Endodermal cell (in vitro differentiated cells): ENCODE measurements at places on chromosomes 7 and 10. TPM values are rescaled to one million over a fixed set of nuclear protein-coding genes. Genes with fewer than 3 reads are reported as not detected.

The UMAD1 gene
- total RNA-seq = 9.7 and 10.1 TPM in 2 replicates

The MYH16 gene
- total RNA-seq = not detected in 2 replicates

The DUS4L gene
- 11.6 and 13.2 TPM in 2 replicates for total RNA-seq

The MET gene
- total RNA-seq = 7.3 and 8.3 TPM in 2 replicates

The SVIL gene
- total RNA-seq = 21.8 and 25.2 TPM in 2 replicates

The KNDC1 gene
- 5.7 to 6.5 TPM (median 6.2 TPM) in 3 replicates for total RNA-seq

The TCAF2 gene
- 0.11 TPM in 1 of 2 replicates, not detected in the other for total RNA-seq

The TMEM254 gene
- total RNA-seq = 31.5 to 36.3 TPM (median 35.1 TPM) in 3 replicates

The LDB3 gene
- total RNA-seq = 0.21 to 0.63 TPM (median 0.35 TPM) in 3 replicates

The HYAL4 gene
- 0.52 to 1.2 TPM (median 0.86 TPM) in 3 replicates for total RNA-seq

The CDK14 gene
- total RNA-seq = 11.3 to 16.7 TPM (median 13.4 TPM) in 3 replicates

The GDF10 gene
- not detected in 2 replicates for total RNA-seq

The GAD2 gene
- 0.15 TPM in 1 of 2 replicates, not detected in the other for total RNA-seq
